ENCODE measurements at places on chromosomes 1 and 21. TPM values are rescaled to one million over a fixed set of nuclear protein-coding genes. Genes with fewer than 3 reads are reported as not detected.

C1orf141 gene
- total RNA-seq: not detected

BRDT gene
- not detected for total RNA-seq

KANK4 gene
- not detected for total RNA-seq

TMIGD3 gene
- 27.2 TPM for total RNA-seq

AADACL3 gene
- not detected for total RNA-seq

AQP10 gene
- total RNA-seq: 0.85 TPM

PKP1 gene
- total RNA-seq: 0.54 TPM

GPR25 gene
- total RNA-seq: not detected

MAP10 gene
- 3.1 TPM for total RNA-seq

OR2T35 gene
- total RNA-seq: not detected

PTCH2 gene
- total RNA-seq: 1.2 TPM

CYP4A11 gene
- not detected for total RNA-seq

KCTD3 gene
- total RNA-seq: 125 TPM

TGFB2 gene
- total RNA-seq: 0.28 TPM

C1orf94 gene
- total RNA-seq: not detected

MCOLN3 gene
- total RNA-seq: 1.8 TPM

CDA gene
- total RNA-seq: 33.9 TPM

NPR1 gene
- 5.0 TPM for total RNA-seq

KMO gene
- 32.2 TPM for total RNA-seq

BARHL2 gene
- not detected for total RNA-seq

F13B gene
- not detected for total RNA-seq

PKN2 gene
- total RNA-seq: 201 TPM

HAO2 gene
- not detected for total RNA-seq

LORICRIN gene
- not detected for total RNA-seq

GSTM5 gene
- total RNA-seq: 5.0 TPM

CYYR1 gene
- total RNA-seq: 3.0 TPM

C1QA gene
- total RNA-seq: 43.2 TPM

AURKAIP1 gene
- total RNA-seq: 122 TPM

WDR64 gene
- not detected for total RNA-seq

OR2L3 gene
- total RNA-seq: not detected

CLDN17 gene
- not detected for total RNA-seq
